WTC11 (cell line): ENCODE measurements at places on chromosomes 12 and 14.

DNA sequence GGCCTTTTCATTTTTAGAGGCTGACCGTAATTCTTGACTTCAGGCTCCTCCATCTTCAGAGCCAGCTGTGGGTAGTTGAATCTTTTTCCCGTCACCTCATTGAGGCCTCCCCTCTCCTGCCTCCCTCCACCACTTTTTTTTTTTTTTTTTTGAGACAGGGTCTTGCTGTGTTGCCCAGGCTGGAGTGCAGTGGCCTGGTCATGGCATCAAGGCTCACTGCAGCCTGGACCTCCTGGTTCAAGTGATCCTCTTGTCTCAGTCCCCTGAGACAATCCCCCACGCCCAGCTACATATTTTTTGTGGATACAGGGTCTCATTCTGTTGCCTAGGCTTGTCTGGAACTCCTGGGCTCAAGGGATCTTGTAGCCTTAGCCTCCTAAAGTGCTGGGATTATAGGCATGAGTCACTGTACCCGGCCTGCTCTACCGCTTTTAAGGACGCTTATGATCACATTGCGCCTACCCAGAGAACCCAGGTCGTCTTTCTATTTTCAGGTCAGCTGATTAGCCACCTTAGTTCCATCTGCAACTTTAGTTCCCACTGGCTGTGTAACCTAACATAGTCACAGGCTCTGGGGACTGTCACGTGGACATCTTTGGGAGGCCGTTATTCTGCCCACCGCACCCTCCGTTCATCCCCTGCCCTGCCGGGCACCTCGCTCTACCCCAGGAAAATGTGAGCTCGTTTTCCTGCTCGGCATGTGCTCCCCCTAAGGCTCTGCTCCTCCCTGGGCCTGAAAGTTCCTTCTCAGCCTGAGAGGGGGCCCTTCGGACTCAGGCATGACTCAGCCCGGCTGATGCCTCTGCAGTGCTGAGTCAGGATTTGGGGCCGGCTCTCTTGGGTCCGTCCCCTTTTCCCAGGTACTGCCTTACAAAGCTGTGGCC is 13.4 kb downstream of the TNFAIP2 start:
- DNase-seq = peak; percentile 71

GRCh38 chr12:14057895-14058294 is 76.5 kb upstream of the GRIN2B start:
- no peak for DNase-seq

DNA sequence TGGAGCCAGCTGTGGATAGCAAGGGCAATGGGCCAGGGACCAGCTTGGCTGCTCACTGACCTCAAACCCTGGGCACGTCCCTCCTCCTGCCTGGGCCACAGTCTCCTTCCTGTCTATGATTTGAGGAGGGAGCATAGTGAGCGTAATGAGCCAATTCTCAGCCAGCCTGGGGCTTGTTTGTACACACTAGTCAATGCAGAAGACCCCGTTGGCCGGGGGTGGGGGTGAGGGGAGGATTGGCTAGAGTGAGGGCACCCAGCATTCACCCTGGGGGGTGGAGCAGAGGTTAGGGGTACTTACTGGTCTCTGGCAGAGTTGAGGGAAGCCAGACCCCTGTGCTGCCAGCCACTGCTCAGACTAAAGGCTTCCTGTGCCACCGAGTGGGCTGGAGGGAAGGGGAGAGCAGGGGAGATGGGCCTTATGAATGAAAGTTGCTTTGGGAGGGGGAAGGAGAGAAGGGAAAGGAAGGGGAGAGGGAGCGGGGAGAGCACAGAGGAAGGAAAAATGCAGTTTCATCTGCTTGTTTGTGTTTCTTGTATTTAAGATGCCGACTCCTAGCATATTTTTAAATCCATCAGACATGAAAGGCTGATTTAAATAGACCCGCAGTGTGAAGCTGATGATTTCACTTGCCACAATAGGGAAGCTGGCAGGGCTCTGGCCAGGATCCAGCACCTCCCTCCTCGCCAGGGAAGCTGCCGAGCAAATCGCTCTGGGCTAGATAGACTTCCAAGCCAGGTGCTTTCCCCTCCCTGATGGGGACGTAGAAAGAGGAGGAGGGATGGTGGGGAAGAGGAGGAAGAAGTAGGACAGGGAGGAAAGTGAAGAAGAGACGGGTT is 114.0 kb downstream of the PRMT8 start:
- peak; percentile 46 for DNase-seq

DNA sequence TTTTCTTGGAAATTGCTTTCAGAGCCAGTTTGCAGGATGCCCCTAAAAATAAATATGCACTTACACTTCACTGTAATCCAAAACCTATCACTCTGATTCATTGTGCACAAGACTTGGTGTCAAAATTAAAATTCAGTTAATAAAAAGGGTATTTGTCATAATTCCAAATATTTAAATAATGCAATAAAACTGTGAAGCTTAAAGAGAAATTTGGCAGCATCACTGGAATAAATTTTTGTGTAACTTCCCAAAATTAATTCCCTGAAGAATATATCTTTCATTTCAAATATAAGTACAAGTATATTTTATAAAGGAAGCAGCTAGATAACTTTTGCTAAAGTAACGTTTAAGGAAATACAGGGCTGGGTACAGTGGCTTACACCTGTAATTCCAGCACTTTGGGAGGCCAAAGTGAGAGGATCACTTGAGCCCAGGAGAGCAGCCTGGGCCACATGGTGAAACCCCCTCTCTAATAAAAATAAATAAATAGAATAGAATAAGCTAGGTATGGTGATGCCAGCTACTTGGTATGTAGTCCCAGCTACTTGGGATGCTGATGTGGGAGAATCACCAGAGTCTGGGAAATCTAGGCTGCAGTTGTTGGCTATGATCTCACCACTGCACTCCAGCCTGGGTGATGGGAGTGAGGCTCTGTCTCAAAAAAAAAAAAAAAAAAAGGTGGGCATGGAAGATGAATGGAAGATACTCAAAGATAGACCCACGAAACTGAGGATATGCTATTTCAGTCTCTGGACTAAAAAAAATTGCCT is 233.8 kb downstream of the FBXL14 start:
- no peak for DNase-seq

DNA sequence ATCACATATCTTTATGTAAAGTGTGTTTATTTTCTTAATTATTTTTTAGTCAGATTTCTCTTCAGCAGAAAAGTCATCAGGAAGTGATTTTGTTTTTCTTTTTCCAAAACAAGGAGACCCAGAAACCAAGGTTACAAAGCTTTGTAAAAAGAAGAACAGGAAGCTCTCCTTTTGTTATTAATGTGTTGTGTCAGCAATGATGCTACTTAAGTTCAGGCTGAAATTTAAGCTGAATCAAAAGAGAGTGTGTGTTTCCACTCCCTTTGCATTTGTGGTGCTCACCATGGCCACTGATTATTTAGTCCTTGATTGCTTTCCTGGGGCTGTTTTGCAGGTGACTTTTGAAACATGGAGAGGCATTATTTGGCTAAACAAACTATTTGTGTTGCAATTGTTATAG is 155.3 kb upstream of the ATP2B1 start:
- no peak for DNase-seq

DNA sequence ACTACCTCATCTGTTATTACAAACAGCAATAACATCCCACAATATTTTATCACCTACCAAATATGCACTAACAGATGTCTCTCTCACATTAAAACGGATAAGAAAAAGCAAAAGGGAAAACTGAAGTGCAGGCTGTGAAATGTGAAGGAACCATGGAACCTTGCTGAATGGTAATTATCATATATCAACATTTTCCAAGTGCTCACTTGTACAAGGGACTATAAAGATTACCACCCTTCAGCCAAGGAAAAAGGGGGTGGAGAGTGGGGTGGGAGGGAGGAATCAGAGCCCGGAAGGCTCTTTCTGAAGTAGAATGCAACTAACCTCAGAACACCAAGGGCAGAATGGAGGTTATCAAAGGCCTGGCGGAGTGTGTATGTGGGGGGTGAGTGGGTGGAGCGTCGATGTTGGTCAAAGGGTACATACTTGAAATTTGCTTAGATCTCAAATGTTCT is 1.2 kb downstream of the SNX6 start:
- no peak for DNase-seq

GRCh38 chr12:104315326-104316224 is 12.0 kb downstream of the EID3 start:
- no peak for DNase-seq

DNA sequence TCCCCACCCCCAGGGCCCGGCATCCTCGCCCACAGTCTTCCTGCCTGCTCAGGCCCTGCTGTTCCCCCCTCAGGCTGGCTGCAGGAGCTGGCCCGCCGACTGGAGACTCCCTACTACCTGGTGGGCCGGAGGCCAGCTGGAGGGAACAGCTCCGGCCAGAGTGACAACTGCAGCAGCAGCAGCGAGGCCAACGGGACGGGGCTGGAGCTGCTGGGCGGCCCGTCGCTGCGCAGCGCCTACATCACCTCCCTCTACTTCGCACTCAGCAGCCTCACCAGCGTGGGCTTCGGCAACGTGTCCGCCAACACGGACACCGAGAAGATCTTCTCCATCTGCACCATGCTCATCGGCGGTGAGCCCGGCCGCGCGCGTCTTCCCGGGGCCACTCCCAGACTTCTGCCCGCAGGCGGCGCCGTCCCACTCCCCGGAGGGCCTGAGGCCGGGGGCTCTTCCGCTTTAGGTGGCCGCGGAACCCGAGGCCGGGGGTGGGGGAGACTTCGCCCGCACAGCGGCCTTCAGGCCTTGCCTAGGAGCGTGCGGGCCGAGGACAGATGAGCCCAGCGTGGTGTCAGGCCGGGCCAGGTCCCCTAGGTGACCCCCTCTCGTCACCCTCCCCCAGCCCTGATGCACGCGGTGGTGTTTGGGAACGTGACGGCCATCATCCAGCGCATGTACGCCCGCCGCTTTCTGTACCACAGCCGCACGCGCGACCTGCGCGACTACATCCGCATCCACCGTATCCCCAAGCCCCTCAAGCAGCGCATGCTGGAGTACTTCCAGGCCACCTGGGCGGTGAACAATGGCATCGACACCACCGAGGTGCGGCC is 10.2 kb downstream of the KCNH3 start:
- peak; percentile 56 for DNase-seq

- peak; percentile 63 for DNase-seq
Observed at GRCh38 chr12:120466560-120467315, 2.8 kb downstream of the SRSF9 start.

DNA sequence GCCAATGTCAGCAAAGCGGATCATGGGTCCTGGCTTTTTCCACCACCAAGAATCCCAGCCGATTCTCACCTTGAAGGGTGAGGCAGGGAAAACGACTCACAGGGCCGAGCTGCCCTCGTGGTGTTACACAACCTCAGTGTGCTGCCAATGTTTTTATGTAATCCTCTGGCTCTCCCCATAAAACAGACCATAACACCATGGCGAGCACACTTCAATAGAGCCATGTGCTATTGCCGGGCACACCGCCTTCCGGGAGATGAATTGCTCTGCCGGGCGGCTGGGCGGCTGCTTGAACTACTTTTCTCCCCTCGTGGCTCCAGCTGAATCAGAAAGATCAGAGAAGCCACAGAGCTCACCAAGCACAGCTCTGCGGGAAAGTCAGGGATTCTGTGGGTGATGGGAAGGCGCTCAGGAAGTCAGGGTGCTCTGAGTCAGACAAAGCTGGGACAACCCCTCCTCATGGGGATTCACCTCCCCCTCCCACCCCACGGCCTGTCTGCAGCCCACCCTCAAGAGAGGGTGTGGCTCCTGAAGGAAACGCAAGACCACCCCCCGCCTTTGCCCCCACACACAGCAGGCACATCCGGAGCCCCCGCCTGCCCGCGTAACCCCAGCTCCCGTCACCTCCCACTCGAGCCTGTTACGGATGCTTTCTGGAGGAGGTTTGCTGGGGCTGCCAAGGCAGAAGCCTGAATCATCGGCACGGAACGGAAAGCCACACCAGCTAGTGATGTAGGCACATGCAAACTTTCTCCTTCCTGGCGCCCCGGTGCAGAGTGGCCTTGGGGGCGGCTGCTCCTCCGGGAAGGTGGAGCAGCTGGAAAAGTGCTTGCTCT is 1.8 kb downstream of the GALNT9 start:
- no peak for DNase-seq

DNA sequence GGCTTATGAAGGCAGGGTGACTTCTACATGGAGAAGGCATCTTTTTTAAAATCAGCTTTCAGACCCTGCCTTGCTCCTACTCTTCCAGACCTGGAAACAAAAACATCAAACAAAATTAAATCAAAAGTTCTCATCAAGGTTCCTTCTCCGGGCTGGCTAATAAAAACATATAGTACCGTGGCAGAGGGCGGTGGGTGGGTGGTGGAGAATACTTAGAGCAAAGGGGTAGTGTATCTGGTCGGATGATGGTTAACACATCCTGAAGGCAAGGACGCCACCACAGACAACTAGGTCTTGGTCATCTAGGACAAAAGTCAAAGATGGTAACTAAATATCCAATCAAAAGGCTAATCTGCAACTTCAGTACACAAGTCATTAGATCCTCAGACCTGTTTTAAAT is 1.8 kb downstream of the DAD1 start:
- no peak for DNase-seq

DNA sequence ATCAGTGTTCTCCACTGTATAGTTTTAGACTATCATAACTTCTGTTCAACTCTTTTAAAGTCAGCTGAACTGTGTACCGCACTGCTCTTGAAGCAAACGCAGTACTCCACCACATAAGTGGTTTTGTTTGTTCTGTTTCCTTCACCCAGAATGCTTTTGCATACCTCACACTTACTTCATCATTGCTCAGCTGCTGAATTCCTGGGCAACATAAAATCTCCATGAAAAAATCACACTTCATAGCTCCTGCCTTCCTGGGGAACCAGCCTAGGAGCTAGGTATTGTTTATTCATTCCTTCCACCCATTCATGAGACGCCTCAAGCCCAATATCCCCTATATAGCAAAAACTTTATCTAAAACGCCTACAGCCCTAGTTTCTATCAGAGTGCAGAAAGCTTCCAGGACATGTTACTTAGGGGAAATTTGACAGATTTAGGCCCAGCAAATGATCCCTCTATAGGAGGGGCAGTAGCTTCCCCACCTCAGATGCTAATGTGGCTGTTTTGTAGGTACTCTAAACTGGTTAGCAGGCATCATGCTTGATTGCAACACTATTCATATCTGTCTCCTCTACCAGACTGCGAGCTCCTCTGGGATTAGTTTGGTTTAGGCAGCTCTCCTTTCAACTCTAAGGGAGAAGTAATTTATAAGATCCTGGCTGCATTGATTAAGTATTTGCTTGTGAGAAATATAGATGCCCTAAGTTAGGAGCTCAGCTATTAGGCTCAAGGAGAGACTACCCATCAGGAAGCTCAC is 44.5 kb downstream of the LRRC9 start:
- no peak for DNase-seq

DNA sequence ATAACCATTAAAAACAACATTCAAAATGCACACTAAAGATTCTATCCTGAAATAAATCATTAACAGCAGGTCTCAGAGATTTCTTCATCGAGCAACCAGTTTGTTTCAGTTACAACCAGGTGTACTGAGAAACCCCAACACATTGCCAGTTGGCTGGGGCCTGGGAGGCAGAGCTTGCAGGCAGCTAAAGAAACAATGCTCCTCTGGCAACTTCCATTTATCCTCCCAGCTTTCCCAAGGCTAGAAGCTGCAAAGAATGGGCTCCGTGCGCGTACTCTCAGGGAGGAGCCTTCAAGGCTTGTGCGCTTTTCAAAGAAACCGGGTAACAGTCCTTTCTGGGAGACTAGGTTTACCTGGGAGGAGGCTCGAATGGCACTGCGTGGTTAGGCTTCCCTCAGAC is 181.6 kb downstream of the MSRB3 start:
- DNase-seq = peak; percentile 18

- DNase-seq = no peak
Observed at GRCh38 chr14:55600784-55601561, 21.0 kb downstream of the KTN1 start.

- DNase-seq = peak; percentile 55
Observed at GRCh38 chr12:92408072-92408900, 262.6 kb upstream of the BTG1 start.

- DNase-seq = no peak
Observed at GRCh38 chr12:94566345-94566744, 84.0 kb downstream of the TMCC3 start.

- DNase-seq = no peak
Observed at GRCh38 chr12:94262228-94263010, 114.0 kb downstream of the PLXNC1 start.
